ENCODE measurements at places on chromosomes 12 and 14. TPM values are rescaled to one million over a fixed set of nuclear protein-coding genes. Genes with fewer than 3 reads are reported as not detected.

The SERPINA5 gene
- total RNA-seq, result 0.05 TPM

The MMP17 gene
- total RNA-seq, result 10.1 TPM

The EGLN3 gene
- 30.1 TPM for total RNA-seq

The CLEC12A gene
- total RNA-seq, result not detected

The CEBPE gene
- not detected for total RNA-seq

The DEPDC4 gene
- total RNA-seq, result 2.1 TPM

The PPM1A gene
- total RNA-seq, result 20.0 TPM

The CLEC1B gene
- not detected for total RNA-seq

The SPTB gene
- 0.86 TPM for total RNA-seq

The EXOC3L4 gene
- not detected for total RNA-seq

The STYK1 gene
- 5.9 TPM for total RNA-seq

The COX8C gene
- not detected for total RNA-seq

The EPYC gene
- 0.17 TPM for total RNA-seq

The PLEKHH1 gene
- total RNA-seq, result 1.8 TPM

The ZDHHC22 gene
- 0.02 TPM for total RNA-seq

The OR6C6 gene
- total RNA-seq, result not detected

The C12orf60 gene
- 0.69 TPM for total RNA-seq

The NGB gene
- total RNA-seq, result not detected

The PRKAG1 gene
- total RNA-seq, result 56.0 TPM

The SLC25A47 gene
- not detected for total RNA-seq

The HSPB8 gene
- 16.3 TPM for total RNA-seq

The CCNB1IP1 gene
- 57.0 TPM for total RNA-seq

The RNASE1 gene
- total RNA-seq, result 1.6 TPM

The RNF10 gene
- 135 TPM for total RNA-seq

The RNASE8 gene
- total RNA-seq, result not detected

The AQP6 gene
- total RNA-seq, result not detected

The MANSC4 gene
- total RNA-seq, result not detected

The SLC10A1 gene
- total RNA-seq, result not detected

The CLEC6A gene
- not detected for total RNA-seq

The SLC35E3 gene
- total RNA-seq, result 9.1 TPM

The GLIPR1L2 gene
- total RNA-seq, result not detected

The ALX1 gene
- total RNA-seq, result not detected

The LTBR gene
- total RNA-seq, result 0.49 TPM

The GLS2 gene
- total RNA-seq, result 0.32 TPM

The MEG3 gene
- 16.3 TPM for total RNA-seq

The PRORP gene
- total RNA-seq, result 54.3 TPM

The IFNG-AS1 gene
- total RNA-seq, result not detected

The NRL gene
- 4.9 TPM for total RNA-seq

The MIP gene
- 0.15 TPM for total RNA-seq

The MFAP5 gene
- total RNA-seq, result not detected

The COX6A1 gene
- total RNA-seq, result 510 TPM

The SMIM10L1 gene
- total RNA-seq, result 10.7 TPM

The CNOT2 gene
- 152 TPM for total RNA-seq

The BDKRB2 gene
- 3.8 TPM for total RNA-seq
